ENCODE measurements at places on chromosomes 1 and 21.

GRCh38 chr1:63563745-63564144 lies 29.5 kb upstream of the PGM1 start:
- no peak for DNase-seq
- H3K27ac ChIP-seq: no peak overlapping the region
- H3K4me1 ChIP-seq: no peaks in the 10 kb centered on the region
- peaks cover 8% of the 10 kb centered on the region for H3K36me3 ChIP-seq

DNA sequence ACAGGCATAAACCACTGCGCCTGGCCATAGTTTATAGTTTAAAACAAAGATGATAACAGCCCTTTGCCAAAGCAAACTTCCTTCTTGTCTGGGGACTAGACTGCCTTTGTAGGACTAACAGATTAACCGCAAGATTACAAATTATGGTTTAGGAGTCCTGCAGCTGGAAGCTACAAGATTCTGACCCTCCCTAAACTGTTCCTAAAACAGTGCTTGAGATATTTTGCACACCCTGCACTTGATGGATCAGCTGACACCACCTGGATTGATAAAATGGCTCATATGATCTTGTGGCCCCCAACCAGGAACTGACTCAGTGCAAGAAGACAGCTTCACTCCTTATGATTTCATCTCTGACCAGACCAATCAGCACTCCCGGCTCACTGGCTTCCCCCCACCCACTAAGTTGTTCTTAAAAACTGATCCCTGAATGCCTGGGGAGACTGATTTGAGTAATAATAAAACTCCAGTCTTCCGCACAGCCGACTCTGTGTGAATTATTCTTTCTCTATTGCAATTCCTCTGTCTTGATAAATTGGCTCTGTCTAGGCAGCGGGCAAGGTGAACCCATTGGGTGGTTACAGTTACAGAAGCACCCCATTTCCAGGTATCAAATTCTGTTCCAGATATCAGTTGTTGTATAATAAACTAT lies 13.8 kb upstream of the RNF11 start:
- H3K4me3 ChIP-seq: no peak overlapping the region
- H3K27me3 ChIP-seq: peaks cover 17% of the 10 kb centered on the region
- no peaks in the 10 kb centered on the region for H3K4me1 ChIP-seq
- H3K27ac ChIP-seq: no peak overlapping the region

- no peaks in the 10 kb centered on the region for H3K4me1 ChIP-seq
- H3K4me3 ChIP-seq: no peak overlapping the region
- DNase-seq: no peak
- no peaks in the 10 kb centered on the region for H3K36me3 ChIP-seq
These were observed 15.2 kb downstream of the GPR161 start for GRCh38 chr1:168121401-168122011.

GRCh38 chr21:17045214-17045853 lies 467.5 kb upstream of the CXADR start:
- H3K4me1 ChIP-seq: no peaks in the 10 kb centered on the region
- H3K27me3 ChIP-seq: no peaks in the 10 kb centered on the region
- DNase-seq: no peak
- H3K36me3 ChIP-seq: no peaks in the 10 kb centered on the region
- no peak overlapping the region for H3K4me3 ChIP-seq
- H3K27ac ChIP-seq: no peak overlapping the region

- H3K27ac ChIP-seq: peak overlapping the region; percentile 35
- H3K4me3 ChIP-seq: no peak overlapping the region
- peaks cover 5% of the 10 kb centered on the region for H3K36me3 ChIP-seq
- DNase-seq: no peak
- H3K27me3 ChIP-seq: peaks cover 34% of the 10 kb centered on the region
These were observed 63.9 kb downstream of the URB2 start for GRCh38 chr1:229689904-229690303.

DNA sequence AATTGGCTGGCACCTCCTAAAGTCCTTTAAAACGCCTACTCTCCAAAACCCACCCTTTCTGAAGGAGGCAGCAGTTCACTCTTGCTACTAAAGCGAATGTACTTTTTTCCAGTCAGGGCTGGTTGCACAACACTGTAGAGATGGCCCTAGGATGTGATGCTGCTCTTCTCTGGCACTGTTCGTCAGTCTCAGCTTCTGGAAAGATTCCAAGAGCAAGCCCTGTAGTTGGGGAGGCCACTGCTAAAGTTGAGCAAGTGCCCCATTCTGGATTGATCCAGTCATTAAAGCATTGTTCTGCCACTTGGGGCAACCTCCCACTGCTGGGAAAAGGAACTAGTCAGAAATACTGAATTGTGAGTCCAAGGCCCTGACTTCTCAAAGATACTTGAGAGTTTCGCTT lies 28.5 kb upstream of the KCNQ4 start:
- H3K4me3 ChIP-seq: no peak overlapping the region
- H3K27ac ChIP-seq: peak overlapping the region; percentile 13
- peaks cover 58% of the 10 kb centered on the region for H3K36me3 ChIP-seq

- H3K4me3 ChIP-seq: no peak overlapping the region
- H3K36me3 ChIP-seq: peaks cover 10% of the 10 kb centered on the region
- H3K4me1 ChIP-seq: peaks cover 12% of the 10 kb centered on the region
- H3K27me3 ChIP-seq: peaks cover 21% of the 10 kb centered on the region
- DNase-seq: no peak
These were observed 63.4 kb downstream of the B3GALT5 start for GRCh38 chr21:39675993-39676661.

DNA sequence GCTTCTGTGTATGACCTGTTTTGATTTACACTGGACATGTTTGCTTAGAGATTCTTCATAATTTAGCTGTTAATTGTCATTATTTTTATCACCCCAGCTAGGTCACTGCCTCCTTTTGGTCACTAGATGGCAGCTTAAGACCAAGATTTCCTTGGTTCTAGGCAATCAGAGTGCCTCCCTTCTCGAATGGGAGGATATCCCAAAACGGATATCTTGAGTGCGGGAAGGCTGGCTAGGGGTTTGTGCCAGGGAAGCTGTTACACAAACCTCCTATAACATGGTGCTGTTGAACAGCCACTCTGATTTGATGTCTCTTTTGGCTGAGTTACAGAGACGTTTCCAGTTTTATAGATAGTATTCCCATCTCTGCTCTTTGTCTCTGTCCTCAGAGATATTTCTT lies 283.5 kb downstream of the S1PR1 start:
- no peak for DNase-seq
- H3K4me3 ChIP-seq: no peak overlapping the region
- H3K27ac ChIP-seq: no peak overlapping the region
- peaks cover 23% of the 10 kb centered on the region for H3K27me3 ChIP-seq
- H3K4me1 ChIP-seq: no peaks in the 10 kb centered on the region
- H3K36me3 ChIP-seq: no peaks in the 10 kb centered on the region

DNA sequence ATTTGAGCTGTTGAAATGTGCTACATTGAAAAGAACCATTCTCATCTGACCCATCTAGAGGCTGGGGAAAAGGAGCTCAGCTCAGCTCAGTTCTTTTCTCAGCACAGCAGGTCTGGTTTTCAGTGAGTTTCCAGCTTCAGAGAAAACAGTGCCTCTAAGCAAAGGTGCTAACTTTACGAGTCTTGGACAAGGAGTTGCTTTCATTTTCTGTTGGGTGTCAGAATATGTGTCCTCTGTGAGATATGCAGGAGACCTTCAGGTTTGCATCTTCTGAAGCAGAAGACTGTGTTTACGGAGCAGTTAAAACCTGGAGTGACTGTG lies 321.3 kb upstream of the USP24 start:
- no peak for DNase-seq
- no peak overlapping the region for H3K27ac ChIP-seq
- peaks cover 13% of the 10 kb centered on the region for H3K27me3 ChIP-seq
- no peak overlapping the region for H3K4me3 ChIP-seq
- no peaks in the 10 kb centered on the region for H3K36me3 ChIP-seq
- H3K4me1 ChIP-seq: no peaks in the 10 kb centered on the region

DNA sequence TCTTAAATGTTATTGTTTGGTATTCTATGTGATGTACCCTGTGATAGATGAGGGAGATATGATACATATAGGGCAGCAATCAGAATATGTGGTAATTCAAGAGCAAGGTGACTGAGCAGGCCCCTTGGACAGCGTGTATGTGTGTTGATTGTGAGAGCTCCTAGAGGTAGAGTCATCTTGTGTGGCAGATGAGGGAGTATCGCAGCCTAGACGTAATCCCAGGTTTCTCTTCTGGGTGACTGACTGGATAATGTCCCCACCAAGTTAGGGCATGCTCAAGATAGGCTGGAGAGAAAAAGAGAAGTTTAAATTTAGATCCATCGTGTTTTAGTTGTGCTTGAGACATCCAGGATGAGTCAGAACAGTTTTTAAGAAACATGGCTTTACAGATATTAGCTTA lies 185.3 kb downstream of the ZP4 start:
- no peak overlapping the region for H3K27ac ChIP-seq
- H3K4me1 ChIP-seq: no peaks in the 10 kb centered on the region
- no peaks in the 10 kb centered on the region for H3K27me3 ChIP-seq
- DNase-seq: no peak
- H3K36me3 ChIP-seq: no peaks in the 10 kb centered on the region
- H3K4me3 ChIP-seq: no peak overlapping the region

DNA sequence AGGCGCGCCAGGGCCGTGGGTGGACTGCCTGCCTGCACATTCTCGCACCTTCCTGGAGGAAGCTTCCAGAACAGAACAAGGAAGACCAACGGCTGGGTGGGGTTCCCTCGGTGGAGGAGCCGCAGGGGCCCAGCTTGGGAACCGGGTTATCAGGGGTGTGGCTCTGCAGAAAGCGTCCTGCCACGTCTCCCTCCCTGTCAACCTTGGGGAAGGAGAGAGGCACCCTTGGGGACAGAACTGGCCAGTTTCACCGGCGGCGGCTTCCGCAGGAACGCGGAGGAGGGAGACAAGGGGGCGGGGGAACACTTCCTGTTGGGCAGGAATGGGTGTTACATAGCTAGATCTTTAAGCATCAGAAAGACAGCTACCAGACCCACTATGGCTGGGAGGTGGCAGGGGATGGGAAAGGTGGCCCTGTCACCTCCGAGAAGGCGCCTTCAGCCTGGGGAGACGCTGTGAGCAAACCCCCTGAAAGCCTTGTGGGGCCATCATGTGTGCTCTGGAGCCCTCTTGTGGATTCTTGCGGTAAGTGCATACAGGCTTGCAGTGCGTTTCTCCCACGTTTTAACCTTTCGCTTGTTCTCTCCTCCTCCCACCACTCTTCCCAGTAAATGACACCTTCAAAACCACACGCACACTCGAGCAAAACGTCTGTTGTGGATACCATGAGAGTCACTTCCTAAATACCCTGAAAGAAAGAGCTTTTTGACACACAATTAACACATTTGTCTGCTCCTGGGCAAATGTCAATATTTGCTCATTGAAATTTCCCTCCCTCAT lies 3.8 kb upstream of the PLEKHA6 start:
- H3K4me3 ChIP-seq: peak overlapping the region; percentile 87
- H3K27me3 ChIP-seq: peaks cover 6% of the 10 kb centered on the region
- peak; percentile 70 for DNase-seq
- H3K36me3 ChIP-seq: peaks cover 3% of the 10 kb centered on the region
- H3K4me1 ChIP-seq: peaks cover 10% of the 10 kb centered on the region

GRCh38 chr1:29931477-29932175 lies 695.3 kb downstream of the PTPRU start:
- no peaks in the 10 kb centered on the region for H3K4me1 ChIP-seq
- H3K36me3 ChIP-seq: peaks cover 2% of the 10 kb centered on the region
- H3K27ac ChIP-seq: no peak overlapping the region
- no peak overlapping the region for H3K4me3 ChIP-seq

DNA sequence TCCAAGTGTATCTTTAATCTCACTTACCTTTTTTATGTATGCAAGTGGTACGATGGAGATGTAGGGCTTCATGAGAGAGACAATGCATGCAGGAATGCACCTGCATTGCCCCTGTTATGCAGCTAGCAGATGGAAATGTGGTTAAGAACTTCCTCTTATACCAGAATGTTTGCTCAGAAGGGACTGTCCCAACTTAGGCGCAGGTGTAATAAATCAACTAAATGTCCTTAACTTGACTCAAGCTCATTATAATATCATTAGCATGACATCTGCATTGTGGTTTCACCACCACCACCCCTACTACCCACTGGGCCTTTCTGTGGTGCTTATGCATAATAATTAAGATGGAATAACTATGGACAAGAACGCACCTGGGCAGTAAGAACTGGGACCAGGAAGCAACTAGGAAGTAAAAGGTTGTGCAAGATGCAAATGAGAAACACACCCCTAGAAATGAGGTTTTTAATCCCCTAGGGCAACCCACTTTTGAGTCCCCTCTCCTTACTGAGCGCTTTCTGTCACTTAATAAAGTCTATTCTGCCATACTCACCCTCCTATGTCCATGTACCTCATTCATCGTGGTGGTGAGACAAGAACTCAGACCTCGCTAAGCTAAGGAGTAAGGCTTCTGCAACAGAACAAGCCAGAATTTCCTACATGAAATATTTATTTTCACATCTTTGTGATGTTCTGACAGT lies 1103.3 kb upstream of the B3GALT2 start:
- peak overlapping the region; percentile 17 for H3K4me3 ChIP-seq
- no peaks in the 10 kb centered on the region for H3K27me3 ChIP-seq
- no peaks in the 10 kb centered on the region for H3K36me3 ChIP-seq
- peak; percentile 30 for DNase-seq
- no peak overlapping the region for H3K27ac ChIP-seq

DNA sequence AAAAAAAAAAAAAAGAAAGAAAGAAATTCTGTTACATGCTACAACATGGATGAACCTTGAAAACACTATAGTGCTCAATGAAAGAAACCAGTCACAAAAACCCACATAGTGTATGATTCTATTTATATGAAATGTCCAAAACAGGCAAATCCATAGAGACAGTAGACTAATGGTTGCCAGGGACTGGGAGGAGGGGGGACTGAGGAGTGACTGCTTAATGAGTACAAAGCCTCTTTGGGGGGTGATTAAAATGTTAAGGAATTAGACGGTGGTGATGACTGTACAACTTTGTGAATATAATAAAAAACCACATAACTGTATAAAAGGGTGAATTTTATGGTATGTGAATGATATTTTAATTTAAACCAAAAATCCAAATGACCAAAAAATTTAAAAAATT lies 116.0 kb upstream of the GUCA2B start:
- no peak for DNase-seq
- H3K4me1 ChIP-seq: peaks cover 20% of the 10 kb centered on the region
- H3K4me3 ChIP-seq: no peak overlapping the region
- H3K27me3 ChIP-seq: no peaks in the 10 kb centered on the region

DNA sequence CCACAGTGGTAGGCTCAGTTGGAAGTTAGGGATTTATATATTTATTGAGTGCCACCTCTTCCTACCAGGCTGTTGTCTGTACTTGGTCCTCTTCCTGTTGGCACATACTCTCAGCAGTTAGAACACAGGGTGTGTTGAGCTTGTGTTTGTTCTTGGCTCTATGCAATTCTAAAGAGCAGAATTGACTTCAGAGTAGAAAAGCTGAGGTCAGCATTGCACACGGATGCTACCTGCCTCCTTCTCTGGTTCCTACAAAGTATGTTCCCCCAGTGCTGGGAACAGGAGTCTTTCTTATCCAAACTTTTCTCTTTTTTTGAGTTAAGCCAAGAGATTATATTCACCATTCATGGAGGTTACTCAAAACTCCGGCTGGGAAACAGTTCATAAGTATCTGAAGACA lies 16.5 kb upstream of the CD53 start:
- H3K4me3 ChIP-seq: no peak overlapping the region
- no peaks in the 10 kb centered on the region for H3K36me3 ChIP-seq
- H3K27me3 ChIP-seq: peaks cover 38% of the 10 kb centered on the region
- no peaks in the 10 kb centered on the region for H3K4me1 ChIP-seq
- no peak overlapping the region for H3K27ac ChIP-seq
- no peak for DNase-seq
